Hematopoietic multipotent progenitor cell treated with erythropoietin and hydrocortisone succinate and interleukin-3 and kit ligand, for 8 days (in vitro differentiated cells): ENCODE measurements at places on chromosomes 4 and X.

DNA sequence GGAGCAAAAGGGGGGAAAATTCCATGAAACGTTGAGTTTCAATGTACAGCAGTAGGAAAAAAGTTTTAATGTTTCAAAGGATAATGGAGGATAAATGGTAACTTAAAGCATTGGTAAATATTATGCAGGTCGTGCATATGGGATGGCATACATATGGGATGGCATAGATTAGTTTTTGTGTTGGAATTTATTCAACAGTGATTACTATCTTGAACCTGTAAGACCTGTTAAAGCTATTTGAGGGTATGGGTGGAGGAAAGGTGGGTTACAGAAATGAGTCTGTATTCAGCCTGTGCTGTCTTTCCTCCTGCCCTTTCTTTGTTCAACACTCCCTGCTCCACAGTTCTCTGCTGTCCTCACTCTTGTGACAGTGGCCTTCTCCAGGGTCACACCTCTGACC lies 54.6 kb downstream of the ARHGAP10 start:
- DNase-seq, result no peak

- no peak for DNase-seq
Measured at GRCh38 chrX:140190441-140191108, 225.3 kb upstream of the CXorf66 start.

GRCh38 chrX:129739578-129739977 lies 799 bp downstream of the XPNPEP2 start:
- DNase-seq, result no peak

DNA sequence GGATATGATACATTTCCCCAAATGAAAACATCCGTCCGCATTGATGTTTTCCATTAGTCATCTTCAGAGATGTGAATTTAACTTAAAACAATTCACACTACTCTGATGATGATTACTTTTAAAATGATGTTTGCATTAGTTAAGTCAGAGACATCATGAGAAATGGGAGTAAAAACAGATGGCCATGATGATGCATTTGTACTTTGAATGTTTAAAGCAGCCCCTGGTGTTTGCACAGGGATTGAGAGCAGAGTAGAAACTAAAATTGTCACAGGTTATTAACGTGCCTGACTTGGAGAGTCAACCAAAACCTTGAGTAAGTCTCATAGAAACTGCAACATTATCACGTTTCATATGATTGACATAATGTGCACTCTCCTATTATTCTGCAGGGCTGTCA lies 117.2 kb downstream of the CFAP299 start:
- no peak for DNase-seq

DNA sequence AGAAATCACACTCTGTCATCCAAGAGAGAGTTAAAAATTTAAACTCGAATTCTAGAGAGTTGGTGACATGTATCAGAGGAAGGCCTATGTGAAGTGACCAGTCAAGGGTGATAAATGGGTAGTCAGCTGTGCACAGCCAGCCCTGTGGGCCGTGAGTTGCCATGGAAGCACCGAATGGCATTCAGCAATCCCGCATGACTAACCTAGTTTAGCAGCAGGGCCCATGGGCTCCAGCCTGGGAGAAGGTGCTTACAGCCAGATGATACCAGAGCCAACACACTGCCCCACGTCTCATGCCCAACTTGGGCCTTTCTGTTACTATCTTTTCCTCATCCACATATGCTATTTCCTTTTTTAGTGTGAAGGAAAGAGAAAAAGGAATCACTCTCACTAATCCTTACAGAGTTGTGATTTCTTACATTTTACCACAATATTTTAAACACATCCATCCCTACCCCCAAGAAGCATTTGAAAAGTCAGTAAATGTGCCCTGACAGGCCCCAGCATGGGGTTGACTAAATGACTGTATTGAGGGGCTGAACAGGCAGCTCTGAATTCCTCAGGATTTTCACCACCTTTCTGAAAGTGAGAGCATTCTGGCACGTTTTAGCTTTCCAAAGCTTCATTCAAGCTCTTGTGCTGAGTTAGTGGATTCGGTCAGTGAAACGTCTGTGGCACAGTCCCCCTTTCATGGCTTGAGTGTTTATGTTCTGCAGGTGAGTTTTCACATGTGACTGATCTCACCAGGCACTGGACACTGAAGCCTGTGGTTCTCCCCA lies 104.2 kb downstream of the AFF1 start:
- DNase-seq, result no peak
